ENCODE measurements at places on chromosomes 6 and 20.

DNA sequence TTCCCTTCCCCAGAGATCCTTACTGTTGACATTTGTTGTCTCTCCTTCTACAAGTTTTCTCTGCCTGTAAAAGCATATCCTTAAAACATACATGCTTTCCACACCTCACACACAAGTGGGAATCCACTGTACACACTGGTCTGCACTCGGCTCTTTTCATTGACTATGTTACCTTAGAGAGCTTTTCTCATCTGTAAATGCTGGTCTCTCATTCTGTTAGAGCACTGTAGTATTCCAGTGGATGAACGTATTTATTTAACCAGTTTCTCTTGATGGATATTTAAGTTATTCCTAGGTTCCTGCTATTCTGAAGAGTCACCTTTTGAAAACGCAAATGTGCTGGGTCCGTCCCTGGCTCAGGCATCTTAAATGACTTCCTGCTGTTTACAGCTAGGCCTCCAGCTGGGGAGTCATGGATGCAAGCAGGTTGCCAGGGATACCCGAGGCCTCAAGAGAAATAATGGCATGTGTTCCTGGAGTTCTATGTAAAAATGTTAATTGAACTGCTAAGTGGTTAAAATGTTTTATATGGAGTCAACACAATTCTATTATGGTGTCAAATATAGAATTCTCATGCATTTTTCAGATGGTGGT, 61.1 kb upstream of the TGM3 start:
- DNase-seq: no peak

DNA sequence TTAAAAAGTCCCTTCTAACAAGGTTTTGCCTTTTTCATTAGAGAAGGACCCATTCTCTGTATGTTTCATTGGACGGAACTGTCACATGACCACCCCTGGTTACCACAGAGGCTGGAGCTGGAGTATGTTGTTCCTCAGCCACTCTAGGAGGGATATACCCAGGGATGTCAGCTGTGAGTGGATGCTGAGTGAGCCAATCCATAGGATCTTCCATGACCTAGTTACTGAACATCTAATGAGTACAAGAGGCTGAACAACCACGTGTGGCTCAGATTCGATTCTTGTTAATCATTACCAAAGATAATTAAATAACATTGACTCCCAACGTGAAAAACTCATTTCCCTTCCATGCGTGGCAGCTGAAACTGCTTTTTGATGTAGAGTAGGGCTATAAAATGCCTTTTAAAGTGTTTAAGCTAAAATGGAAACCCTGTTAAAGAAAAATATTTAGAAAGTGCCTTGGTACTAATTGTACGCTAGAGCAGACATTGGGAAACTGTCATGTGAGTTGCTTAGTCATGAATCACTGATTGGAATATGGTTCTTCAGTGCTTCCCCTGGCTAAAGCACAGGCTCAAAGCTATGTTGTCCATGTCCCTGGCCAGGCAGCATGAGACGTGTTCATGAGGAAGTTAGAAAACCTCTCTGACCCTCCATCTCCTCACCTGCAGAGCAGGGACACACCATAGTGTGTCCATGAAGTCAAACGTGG, 256.1 kb downstream of the ZNF217 start:
- no peak for DNase-seq

- no peak for DNase-seq
These were observed 20.5 kb downstream of the PTK7 start for GRCh38 chr6:43096451-43097097.

DNA sequence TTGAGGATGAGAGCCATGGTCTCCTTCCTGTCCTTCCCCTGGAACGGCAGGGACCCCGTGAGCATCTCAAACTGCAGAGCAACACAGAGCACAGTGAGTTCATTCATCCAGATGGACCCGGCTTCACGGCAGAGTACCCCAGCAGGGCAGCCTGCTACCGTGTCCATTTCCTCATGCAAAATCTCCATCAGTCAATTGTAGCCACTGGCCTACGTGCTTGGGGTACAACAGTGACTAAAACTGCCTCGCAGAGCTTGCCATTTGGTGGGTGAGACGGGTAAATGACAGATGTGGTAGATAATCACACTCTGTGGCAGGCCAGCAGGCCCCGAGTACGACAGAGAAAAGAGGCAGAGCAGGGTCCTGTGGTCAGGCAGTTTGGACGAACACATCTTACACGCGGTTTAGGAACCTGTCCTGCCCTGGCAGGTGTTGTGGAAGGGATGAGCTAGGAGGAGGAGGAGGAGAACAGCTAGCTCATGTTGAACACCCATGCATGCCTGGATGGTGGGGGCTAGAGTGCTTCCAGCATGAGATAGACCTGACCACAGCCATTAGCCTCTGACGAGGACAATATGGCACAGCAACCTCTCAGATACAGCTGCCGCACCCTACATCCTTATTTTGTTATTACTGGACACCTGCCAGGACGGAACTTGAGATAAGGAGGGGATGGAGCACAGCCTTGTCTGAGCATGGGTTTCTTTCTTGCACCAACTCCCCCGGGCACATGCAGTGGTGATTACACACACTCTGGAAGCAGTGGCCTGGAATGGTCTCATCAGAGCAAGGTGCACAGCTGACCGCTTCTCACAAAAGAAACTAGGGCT, 95.6 kb downstream of the RAMACL start:
- DNase-seq: no peak

DNA sequence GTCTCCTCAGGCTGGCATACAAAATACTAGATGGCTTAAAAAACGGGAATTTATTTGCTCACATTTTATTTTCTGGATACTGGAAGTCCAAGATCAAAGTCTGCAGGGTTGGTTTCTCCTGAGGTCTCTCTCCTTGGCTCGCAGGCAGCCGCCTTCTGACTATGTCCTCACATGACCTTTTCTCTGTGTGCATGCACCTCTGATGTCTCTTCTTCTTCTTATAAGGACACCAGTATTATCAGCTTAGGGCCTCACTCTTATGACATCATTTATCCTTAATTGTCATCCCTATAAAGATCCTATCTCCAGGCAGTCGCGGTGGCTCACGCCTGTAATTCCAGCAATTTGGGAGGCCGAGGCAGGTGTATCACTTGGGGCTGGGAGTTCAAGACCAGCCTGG, 9.3 kb upstream of the TRIM27 start:
- DNase-seq: no peak

DNA sequence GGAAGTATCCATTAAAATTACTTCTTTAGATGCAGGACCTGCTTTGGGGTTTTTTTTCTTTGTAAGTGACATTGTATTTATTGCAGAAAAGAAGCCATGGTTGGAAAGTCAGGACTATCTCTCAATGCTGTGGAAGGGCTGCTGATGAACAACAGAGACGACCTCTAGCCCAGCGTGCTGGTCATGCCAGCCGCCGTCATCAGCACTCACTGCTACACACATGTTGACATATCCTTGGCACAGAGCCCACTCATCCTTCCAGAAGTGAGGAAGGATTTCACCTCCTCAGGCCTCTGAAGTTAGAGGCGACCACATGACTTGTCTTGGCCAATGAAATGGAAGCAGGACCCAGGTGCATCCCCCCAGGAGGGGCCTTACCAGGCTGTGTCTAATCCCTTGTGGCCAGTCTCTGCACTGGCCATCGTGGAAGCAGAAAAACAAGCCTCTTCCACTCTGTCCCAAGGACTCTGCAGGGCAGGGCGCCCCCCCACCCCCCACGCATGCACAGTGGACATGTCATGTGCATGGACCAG, 343.5 kb downstream of the TAF4 start:
- no peak for DNase-seq

GRCh38 chr6:100479179-100480035, 14.7 kb upstream of the SIM1 start:
- no peak for DNase-seq

- DNase-seq: no peak
These were observed 44.9 kb upstream of the CEP162 start for GRCh38 chr6:84272298-84272697.

DNA sequence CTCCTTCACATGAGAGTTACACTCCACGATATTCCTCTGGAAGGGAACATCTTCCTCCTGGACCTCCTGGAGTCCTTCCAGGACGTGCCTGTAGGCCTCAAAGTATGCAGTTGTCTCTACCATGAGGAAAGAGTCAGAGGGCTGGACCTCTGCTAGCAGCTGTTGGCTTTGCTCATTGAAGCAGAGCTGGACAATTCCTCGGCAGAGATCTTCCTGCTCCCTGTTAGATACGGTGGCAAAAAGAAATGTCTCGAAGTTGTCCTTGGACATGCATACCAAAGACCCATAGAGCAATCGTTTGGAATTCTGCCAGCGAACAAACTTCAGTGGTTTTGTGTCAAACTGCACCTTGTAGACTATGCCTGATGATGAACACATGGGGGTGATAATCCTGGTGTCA, 7.7 kb downstream of the ZNFX1 start:
- DNase-seq: no peak

DNA sequence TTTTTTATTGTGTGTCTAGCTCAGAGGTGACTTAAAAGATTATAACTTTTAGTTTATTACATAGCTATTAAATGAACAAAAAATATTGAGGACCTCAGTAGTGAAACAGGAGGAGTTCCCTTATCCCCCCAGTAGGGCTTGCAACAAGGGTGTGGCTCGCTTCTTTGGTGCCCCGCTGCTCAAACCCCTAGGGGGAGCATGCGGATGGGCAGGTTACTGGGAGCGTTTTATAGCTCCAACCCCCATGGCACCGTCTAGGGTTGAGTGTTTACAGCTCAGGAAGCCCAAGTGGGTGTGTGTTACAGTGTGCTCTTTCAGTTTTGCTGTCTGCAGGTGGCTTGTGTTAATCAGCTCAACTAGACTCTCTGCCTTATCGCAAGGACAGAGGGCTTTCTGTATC, 1513.7 kb downstream of the GRIK2 start:
- no peak for DNase-seq

GRCh38 chr20:957544-957943, 41.4 kb upstream of the ANGPT4 start:
- DNase-seq: no peak

Measured in NCI-H1436 treated with DMSO at 0.1 percent for 48 hours (cell line).